ENCODE measurements at places on chromosomes 7 and 10. TPM values are rescaled to one million over a fixed set of nuclear protein-coding genes. Genes with fewer than 3 reads are reported as not detected.
A peak's percentile ranks its signal among the peaks of the same experiment; 100 is the strongest.

TFR2 gene
- 0.27 TPM for total RNA-seq

PRKG1 gene
- total RNA-seq: not detected

NOBOX gene
- total RNA-seq: not detected

ZNF679 gene
- total RNA-seq: not detected

SH2D4B gene
- not detected for total RNA-seq

TMEM270 gene
- total RNA-seq: not detected

STEAP4 gene
- total RNA-seq: not detected

SLC29A4 gene
- 23.8 TPM for total RNA-seq

SMC3 gene
- total RNA-seq: 15.9 TPM

MYO3A gene
- total RNA-seq: 4.5 TPM

GPR26 gene
- not detected for total RNA-seq

DKK1 gene
- 8.6 TPM for total RNA-seq

TSPAN33 gene
- total RNA-seq: 54.4 TPM

LRRC72 gene
- not detected for total RNA-seq

SLC39A12 gene
- not detected for total RNA-seq

ABI1 gene
- total RNA-seq: 73.2 TPM

DNA sequence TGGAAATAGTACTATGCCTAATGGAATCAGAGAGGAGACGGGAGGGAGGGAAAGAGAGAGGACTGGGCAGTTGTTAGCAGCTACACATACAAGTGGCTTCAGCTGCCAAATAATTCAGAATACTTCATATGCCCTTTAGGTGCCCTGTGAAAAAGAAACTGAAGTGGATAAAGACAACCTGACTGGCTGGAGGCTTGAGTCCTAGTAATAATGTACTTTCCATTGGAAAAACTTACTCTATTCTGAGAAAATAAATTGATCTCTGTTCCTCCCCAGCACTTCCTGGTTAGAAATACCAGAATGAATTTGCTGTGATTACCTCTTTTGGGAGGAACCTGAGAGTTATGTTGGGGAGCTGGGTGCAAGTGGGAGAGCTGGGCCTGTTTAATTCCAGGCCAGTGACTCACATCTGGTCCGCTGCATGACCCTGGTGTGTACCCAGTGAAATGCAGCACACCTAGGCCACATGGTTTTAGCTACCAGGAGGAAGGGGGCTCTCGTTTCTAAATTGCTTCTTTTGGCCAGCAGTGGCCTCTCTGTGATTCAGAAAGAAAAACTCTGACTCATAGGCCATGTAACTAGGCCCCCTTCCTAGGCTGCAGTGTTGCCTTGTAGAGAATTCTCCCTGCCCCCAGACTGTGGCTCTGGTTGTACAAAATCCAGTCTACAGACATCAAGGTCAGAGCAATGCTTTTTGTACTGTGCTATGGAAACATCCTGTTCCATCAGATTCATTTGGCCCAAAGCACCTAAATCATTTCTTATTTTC, 6.5 kb downstream of the AGFG2 start:
- peak; percentile 94 for DNase-seq

- DNase-seq: no peak
These were observed 643.4 kb downstream of the ACTR3B start for GRCh38 chr7:153402721-153403541.

DNA sequence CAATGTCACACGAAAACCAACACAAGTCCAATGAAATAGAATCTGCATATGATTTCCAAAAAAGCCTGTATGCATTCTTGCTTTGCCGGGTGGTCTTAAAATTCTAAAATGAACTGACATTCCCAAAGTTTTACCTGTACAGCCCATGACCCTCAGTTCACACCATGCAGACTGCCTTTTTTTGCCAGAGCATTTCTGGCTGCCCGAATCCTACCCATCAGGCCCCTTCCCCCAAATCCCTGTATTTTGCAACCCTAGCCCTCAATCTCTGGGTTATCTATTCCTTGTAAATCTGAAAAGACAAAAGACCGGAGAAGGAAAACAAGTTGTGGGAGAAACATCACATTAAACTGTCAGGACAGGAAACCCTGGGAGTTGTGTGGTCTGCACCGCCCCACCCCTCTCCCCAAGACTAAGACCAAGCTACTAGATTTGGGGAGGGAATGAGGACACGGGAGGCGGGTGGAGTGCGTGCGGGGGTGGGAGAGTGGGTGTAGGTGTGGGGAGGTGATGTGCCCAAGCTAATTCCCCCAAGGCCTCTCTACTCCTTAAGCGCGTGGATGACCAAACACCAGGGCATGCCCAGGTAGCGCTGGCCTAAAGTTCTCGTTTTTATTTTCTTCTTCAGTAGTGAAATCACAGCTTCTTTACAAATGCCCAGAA, 1.4 kb downstream of the JCAD start:
- DNase-seq: no peak

- DNase-seq: no peak
These were observed 44.5 kb downstream of the PODXL start for GRCh38 chr7:131511774-131512535.

DNA sequence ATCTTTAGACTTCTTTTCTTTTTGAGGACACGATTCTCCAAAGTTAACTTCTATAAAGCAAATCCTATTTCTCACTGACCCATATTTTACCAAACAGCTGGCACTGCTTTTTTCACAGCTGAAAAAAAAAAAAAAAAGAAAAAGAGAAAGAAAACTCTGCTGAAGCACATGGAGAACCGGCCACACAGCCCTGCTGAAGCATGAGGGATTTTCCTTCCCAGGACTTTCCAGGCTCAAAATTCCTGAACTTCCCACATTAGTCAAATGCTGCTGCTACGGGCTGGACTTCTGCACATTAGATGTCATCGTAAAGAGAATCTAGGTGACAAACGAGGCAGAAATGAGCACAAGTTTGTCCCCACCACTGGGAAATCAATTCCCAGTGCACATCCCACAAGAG, 25.2 kb downstream of the HIPK2 start:
- no peak for DNase-seq

DNA sequence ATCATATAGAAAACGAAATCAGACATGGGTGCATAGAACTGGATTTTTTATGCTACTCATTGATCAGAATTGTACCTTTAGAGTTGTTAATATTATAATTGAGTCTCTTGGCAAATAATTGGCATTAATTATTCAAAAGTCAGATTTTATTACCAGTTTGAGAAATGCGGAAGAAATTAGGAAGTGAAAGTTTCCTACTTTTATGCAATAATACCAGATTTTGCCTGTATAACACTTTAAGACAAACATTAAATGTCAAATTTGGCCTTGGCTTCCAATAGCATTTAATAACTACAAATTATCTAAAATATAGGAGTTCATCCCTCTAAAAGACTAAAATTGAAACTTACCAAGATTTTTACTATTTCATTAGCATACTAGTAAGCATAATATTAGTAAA, 6.8 kb upstream of the TFEC start:
- DNase-seq: no peak

DNA sequence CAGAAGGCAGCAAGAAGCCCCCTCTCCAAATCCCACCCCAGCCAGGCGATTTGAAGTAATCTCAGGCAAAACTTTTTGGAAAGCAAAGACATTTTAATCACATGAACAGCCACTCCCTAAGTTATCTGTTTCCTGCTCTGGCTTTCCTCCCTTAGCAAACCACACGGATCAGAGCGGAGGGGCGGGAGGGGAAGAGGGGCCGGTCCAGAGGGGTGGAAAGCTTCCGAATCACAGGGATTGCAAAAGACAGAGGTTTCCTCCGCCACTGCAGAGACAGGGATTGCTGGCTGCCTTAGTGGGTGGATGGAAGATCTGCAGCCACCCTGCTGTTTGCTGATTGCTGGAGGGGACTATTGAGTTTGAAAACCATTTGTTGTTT, 41.2 kb downstream of the ZCCHC24 start:
- no peak for DNase-seq

- peak; percentile 89 for DNase-seq
These were observed 180.8 kb downstream of the PRKCQ start for GRCh38 chr10:6399231-6399741.

DNA sequence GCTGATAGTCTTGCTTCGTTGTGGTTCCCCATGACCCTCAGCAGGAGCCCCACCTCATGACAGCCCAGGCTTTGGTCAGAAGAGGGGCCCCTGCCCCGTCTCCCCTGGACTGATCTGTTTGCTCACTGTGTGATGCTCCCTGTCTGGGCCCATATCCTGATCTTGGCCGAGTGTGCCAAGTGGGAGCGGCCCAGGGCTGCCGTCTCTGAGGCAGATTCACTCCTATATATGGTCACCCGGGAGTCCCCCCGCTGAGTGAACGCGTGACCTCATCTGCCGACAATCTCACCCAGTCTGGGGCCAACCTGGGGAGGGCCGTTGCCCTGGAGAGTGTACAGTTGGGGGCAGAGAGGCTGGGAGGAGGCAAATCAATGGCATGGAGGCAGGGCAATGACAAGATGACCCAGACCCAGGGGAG, 34.5 kb downstream of the PPIF start:
- DNase-seq: peak; percentile 15

GRCh38 chr7:29105752-29106668, 40.3 kb downstream of the CPVL start:
- peak; percentile 65 for DNase-seq

GRCh38 chr10:52019077-52019555, 295.0 kb upstream of the DKK1 start:
- no peak for DNase-seq

GRCh38 chr10:128017822-128018221, 108.4 kb downstream of the MKI67 start:
- no peak for DNase-seq

DNA sequence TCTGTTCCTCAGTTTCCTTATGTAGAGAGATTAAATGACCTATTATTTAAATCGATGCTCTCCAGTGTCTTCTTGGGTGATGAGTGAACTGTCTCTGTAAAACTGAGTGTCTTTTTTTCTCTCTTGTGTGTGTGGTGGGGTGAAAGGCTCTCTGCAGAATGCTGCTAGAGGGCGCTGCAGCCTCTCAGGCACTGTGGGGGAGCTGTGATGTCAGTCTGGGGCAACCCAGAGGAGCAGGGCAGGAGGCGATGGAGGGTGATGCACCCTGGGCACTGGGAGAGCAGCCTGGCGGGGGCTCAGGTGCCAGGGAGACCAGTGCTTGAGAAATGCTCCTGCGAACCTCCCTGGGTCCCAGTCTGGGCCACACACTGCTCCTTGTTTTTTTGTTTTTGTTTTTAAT, 110.1 kb upstream of the POM121L12 start:
- no peak for DNase-seq

- DNase-seq: no peak
These were observed 247.3 kb upstream of the PITRM1 start for GRCh38 chr10:3419719-3420495.

- no peak for DNase-seq
These were observed 190.9 kb upstream of the LYZL2 start for GRCh38 chr10:30820261-30820991.

GRCh38 chr7:884191-885003, 8.0 kb downstream of the GET4 start:
- DNase-seq: no peak

DNA sequence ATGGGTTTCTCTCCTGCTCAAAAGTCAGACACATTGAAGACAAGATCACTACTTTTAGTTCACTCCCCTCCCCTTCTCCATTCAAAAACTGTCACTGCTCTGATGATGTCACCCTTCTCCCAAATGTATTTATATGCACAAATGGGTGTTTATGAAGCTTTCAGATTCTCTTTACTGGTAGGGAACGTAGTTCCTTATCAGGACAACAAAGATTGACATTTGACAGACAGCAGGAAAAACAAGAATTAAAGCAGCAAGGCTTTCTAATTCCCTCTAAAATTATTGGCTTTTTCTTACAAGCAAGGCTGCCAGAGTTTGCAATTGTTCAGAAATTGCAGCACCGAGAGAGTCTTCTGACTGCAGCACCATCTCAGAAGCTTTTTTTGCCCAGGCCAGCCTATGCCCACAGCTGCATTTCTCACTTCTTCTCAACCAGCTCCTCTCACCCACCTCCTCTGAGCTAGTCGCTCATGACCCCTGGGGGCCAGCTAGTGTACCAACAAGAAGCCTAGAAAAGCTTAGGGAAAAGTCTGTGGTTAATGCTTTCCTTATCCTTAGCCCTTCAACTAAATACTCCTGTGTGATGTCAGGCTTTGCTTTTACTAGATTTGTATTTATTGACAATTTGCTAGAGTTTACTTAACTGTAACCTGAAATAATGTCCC, 265.1 kb downstream of the HTR7 start:
- DNase-seq: peak; percentile 28

- DNase-seq: peak; percentile 79
These were observed 45.9 kb downstream of the HIPK2 start for GRCh38 chr7:139731802-139732470.

GRCh38 chr7:155729847-155730246, 82.4 kb downstream of the SHH start:
- DNase-seq: no peak

- DNase-seq: peak; percentile 68
These were observed 4.6 kb downstream of the SHOC2 start for GRCh38 chr10:110923856-110924493.

DNA sequence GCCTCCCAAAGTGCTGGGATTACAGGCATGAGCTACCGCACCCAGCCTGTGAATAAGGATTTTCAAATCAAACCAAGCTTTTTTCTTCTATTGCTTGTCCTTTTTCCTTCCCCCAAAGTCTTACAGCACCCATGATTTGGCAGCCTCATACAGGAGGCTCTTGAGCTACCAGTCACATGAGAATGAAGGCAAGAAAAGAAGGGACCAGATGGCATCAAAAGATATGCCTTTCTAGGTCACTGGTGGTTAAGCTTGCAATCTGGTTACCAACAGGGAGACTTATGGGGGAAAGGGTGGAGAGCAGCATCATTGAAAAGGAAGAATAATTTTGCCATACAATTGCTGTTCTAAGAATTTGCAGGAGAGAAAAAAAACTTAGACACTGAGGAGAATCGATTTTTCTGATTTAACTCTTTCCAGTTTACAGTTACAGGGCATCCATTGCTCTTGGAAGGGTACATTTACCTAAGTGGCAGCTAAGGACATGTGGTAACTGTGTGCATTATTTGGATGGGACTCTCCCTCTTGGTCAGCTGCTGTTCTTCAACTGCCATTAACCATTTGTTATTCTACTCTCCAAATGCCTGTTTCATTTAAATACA, 29.5 kb downstream of the SMNDC1 start:
- DNase-seq: no peak

GRCh38 chr10:13206546-13207443, 27.4 kb downstream of the UCMA start:
- no peak for DNase-seq

DNA sequence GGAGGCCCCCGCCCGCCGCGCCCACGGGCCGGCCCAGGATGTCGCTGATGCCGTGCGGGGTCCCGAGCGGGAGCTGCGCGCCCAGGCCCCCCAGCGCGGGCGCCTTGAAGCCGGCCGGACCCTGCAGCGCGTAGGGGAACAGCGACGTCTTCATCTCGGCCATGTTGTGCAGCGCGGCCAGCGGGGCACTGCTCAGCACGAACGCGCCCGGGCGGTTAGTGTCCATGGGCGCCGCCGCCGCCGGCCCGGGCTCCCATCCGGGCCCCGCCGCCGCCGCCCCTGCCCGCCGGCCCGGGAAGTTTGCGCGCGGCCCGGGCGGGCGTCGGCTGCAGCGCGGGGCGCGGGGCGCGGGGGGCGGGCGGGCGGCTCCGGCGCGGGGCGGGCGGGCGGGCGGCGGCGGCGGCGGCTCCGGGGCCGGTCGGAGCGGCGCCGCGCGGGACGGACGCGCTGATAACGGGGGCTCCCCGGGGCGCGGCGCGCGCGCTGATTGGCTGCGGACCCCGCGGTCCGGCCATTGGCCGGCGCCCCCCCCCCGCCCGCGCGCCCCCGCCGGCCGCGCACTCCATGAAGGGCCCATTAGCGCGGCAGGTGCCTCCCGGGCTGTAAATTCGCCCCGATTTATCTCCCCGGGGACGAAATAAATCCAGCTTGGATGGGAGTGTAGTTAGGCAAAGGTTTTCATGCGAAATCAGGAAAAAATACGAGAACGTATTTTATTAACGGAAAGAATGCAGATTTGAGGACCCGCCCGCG, at the start of gene NKX6-2:
Gene NKX6-2 (minus strand): TSS at position 425 of the 753 bp plus-strand sequence. CDS start 199 bp downstream, at position 226.
- DNase-seq: no peak

GRCh38 chr10:21021843-21022594, 124.9 kb upstream of the NEBL start:
- DNase-seq: no peak
